ENCODE measurements at places on chromosomes 6 and 20. TPM values are rescaled to one million over a fixed set of nuclear protein-coding genes. Genes with fewer than 3 reads are reported as not detected.

Gene UST
- total RNA-seq: 8.0 TPM

Gene RNF182
- 0.90 TPM for total RNA-seq

Gene PRDM13
- not detected for total RNA-seq

Gene ZBTB12
- total RNA-seq: 1.9 TPM

Gene C20orf96
- 1.2 TPM for total RNA-seq

Gene TMEM200A
- total RNA-seq: 7.4 TPM

Gene ZNF311
- 0.76 TPM for total RNA-seq

Gene WASF1
- total RNA-seq: 2.1 TPM

Gene WFDC5
- 0.52 TPM for total RNA-seq

Gene MOXD1
- total RNA-seq: 1.9 TPM

Gene BANF2
- 0.14 TPM for total RNA-seq

Gene GJA1
- 14.6 TPM for total RNA-seq

Gene FLRT3
- 9.9 TPM for total RNA-seq

Gene ZNF343
- 5.2 TPM for total RNA-seq

Gene NRN1
- total RNA-seq: 4.2 TPM

Gene KCNQ2
- 0.38 TPM for total RNA-seq

Gene PXDC1
- total RNA-seq: 4.5 TPM

Gene BPIFB2
- total RNA-seq: 0.05 TPM

All from thymus (tissue), 14 donors.